ENCODE measurements at places on chromosomes 16 and 17.

DNA sequence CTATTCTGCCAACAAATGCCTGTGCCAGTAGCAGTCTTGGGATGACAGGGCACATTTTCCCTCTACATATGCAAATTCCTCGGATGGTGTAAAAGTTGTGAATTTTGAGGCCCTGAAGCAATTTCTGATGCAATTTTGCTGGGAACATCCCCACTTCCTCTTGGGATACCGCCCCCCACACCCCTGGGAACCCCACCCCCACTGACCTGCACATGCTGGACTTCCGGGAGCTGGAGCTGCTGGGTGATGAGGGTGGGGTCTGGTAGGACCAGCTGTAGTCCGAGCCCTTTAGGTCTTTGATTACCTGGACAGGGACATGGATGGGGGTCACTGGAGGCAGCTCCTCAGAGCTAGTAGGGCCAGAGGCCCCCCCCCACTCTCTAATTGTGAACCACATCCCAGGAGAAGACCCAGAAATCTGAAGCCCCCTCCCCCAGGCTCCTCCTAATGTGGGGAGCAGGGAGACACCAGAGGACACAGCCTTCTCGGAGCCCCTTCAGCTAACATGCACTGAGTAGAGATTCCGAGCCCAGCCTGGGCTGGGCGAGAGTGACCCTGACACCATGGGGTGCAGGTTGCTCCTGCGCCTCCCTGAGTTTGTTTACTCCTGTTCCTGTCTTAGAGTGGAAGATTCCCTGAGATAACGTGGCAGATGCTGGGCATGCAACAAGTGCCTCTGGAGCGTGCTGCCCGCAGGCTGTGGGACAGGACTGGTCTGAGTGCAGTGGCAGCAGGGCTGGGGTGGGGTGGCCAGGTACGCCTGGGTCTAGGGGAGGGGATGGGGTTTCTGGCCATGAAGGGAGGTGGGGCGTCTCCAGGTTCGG is 9.0 kb downstream of the MTSS2 start:
- DNase-seq = no peak

GRCh38 chr16:47132308-47132707 is 11.4 kb downstream of the NETO2 start:
- no peak for DNase-seq

- no peak for DNase-seq
Observed at GRCh38 chr16:50393858-50394802, 25.3 kb upstream of the BRD7 start.

- no peak for DNase-seq
Observed at GRCh38 chr16:87956098-87956364, 4.8 kb downstream of the BANP start.

DNA sequence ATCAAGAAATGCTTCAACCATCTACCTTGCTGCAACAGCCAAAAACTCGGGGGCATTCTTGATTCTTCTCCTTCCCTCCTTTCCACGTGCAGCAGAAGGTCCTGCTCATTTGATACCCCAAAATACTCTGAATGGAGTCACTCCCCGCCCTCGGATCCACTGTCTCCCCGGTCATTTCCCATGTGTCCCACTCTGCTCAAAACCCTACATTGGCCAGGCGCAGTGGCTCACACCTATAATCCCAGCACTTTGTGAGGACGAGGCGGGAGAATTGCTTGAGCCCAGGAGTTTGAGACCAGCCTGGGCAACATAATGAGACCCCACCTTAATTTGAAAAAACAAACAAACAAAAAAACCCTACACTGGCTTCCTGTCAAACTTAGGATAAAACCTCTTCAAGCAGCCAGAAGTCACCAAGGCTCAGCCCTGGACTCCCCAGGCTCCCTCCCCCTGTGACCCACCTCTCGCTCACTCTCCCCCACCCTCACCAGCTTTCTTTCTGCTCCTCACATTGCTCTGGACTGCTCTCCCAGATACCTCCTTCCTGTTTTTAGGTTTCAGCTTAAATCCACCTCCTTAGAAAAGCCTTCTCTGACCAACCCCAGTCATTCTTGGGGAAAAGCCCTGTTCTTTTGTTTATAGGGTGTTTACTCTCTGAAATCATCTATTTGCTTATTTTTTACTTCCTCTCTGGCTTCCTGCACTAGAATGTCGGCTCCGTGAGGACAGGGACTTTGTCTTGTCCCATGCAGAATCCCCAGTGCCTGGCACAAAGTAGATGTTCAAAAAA is 2.8 kb downstream of the SLC13A2 start:
- DNase-seq = no peak

- no peak for DNase-seq
Observed at GRCh38 chr17:63653050-63653449, 30.8 kb downstream of the MAP3K3 start.

DNA sequence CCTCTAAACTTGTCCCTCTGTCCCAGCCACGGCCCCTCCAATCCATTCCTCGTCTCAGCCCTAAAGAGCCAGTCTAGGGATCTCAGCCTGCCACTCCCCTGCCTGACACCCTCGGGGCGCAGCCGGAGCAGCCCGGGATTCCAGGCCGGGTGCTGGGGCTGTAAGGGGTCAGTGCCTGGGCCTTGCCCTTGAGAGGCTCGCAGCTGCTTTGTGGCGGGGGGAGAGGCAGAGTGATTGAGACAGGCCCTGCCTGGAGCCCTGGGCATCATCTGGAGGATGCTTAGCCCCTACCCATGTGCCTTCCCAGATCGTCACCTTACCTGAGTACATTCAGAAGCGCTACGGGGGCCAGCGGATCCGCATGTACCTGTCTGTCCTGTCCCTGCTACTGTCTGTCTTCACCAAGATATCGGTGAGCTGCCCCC is 8.3 kb downstream of the SLC5A10 start:
- no peak for DNase-seq
